Activated CD4-positive, alpha-beta T cell treated with anti-CD3 and anti-CD28 coated beads, Interleukin-2, amount 50 U/mL, for 16 hours (primary cell): ENCODE measurements at places on chromosomes 16 and 17.
A peak's percentile ranks its signal among the peaks of the same experiment; 100 is the strongest.

DNA sequence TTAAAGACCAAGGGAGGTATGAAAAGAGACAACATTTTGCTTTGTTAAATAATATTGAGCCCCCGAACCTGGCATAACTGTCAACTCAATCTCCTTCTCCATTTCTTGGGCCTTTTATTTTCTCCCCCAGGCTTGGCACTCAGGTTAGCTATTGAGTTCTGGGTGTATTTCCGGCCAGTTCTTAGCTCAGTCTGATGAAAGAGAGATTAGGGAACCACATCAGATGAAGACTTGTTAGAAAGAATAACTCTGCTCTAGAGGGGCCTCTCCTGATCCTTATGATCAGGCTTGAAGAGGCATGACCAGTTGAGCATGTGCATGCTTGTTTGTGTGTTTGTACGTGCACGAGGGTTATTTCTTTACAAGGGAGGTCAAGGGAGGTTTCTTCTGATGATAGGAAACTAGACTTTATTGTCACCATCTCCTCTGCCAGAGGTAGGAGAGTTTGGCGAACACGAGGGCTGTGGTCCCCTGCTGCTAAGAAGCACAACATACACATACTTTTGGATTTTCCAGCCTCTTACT lies 29.2 kb upstream of the HS3ST2 start:
- no peak for DNase-seq

DNA sequence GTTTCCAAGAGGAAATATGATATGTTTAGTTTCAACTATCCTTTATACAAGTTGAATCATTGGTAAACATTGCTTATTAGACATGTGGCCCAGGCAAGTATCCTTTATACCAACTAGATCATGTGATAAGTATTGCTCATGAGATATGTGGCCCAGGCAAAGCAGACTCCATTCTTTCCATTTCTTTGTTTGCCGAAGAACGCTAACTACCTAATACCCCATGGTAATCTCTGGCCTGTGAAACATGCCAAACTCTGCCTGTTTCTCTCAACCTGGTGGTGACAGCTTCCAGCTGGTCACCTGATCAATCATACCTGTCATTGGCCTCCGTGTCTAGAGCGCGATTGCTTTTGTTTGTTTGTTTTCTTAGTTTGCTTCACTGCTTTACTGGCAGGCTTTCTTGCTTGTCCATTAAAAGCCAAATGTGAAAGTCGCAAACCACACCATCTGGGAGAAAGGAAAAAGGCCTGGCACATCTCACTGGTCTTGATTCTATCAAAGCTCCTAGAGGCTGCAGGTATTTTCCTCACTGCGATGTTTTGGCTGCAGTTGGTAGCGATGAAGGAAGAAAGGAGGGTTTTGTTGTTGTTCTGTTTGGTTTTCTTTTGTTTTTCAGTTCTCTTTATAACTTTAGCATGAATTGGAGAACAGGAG lies 686.2 kb downstream of the KCNJ2 start:
- DNase-seq, result no peak

- DNase-seq, result no peak
Measured at GRCh38 chr17:411421-412120, 59.0 kb upstream of the RPH3AL start.

DNA sequence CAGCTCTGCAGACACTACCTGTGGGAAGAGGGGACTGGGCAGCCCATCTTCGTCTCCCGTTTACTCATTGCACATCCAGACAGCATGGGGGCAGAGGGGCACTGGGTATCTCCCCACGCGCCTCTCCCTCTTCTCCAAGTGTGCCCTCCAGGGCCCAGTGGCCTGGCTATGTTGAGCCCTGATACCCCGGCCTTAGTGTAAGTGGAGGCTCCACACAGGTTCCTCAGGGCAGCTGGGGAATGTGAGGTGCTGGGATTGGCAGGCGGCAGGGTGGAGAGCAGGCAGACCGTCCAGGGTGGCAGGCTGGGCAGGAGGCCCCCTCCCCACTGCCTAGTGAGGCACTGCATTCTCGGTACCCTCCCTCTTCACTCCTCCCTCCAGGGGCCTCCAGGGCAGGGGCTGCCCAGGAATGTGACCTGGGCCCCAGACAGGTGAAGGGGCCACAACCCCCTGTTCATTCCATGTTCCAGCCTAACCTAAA lies 13.2 kb upstream of the NAGLU start:
- DNase-seq, result no peak

- peak; percentile 68 for DNase-seq
Measured at GRCh38 chr16:20849589-20850390, 43.5 kb downstream of the REXO5 start.

GRCh38 chr17:51597345-51597744 lies 337.0 kb downstream of the UTP18 start:
- DNase-seq, result no peak

- no peak for DNase-seq
Measured at GRCh38 chr16:14497245-14498082, 132.6 kb downstream of the PARN start.

GRCh38 chr16:89561142-89561883 lies 831 bp downstream of the RPL13 start:
- no peak for DNase-seq

- DNase-seq, result no peak
Measured at GRCh38 chr17:76866203-76866602, 2.0 kb upstream of the MGAT5B start.

- DNase-seq, result no peak
Measured at GRCh38 chr16:75402159-75402820, 31.0 kb downstream of the CFDP1 start.

DNA sequence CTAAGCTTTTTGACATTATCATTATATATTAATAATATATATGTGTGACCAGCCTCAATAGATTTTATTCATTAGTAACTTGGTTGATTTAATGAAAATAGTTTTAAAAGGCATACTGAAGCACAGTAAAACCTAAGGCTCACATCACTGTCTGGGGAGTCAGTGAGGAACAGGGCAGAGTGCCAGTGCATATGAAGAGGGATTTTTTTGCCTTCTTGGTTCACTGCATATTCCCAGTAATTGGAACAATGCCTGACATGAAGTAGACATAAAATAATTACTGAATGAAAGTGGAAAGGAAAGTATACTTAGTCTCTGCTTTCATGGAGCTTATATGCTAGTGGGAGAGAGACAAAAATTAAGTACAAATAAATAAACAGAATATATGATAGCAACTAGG lies 81.1 kb downstream of the FTO start:
- DNase-seq, result no peak

DNA sequence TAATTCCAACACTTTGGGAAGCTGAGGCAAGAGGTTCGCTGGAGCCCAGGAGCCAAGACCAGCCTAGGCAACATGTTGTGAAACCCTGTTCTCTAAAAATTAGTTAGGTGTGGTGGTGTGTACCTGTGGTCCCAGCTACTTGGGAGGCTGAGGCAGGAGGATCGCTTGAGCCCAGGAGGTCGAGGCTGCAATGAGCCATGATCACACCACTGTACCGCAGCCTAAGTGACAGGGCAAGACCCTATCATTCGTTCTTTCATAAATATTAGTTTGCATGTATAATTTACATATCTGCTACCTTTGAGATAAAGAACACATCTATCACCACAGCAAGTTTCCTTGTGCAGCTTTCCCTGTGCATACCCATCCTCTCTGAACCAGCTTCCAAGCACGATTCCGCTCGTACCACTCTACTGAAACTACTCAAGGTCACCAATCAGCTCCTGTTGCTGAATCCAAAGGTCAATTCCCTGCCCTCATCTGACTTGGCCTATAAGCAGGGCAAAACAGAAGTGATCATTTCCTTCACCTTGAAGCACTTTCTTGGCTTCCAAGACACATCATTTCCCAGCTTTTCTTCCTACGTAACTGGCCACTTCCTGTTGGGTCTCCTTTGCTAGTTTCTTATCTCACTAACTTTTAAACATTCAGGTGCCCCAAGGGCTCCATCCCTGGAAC lies 49.1 kb downstream of the GRB2 start:
- no peak for DNase-seq

GRCh38 chr17:72426948-72427760 lies 306.3 kb downstream of the SOX9 start:
- DNase-seq, result no peak

GRCh38 chr16:72673118-72673517 lies 374.8 kb downstream of the ZFHX3 start:
- no peak for DNase-seq

DNA sequence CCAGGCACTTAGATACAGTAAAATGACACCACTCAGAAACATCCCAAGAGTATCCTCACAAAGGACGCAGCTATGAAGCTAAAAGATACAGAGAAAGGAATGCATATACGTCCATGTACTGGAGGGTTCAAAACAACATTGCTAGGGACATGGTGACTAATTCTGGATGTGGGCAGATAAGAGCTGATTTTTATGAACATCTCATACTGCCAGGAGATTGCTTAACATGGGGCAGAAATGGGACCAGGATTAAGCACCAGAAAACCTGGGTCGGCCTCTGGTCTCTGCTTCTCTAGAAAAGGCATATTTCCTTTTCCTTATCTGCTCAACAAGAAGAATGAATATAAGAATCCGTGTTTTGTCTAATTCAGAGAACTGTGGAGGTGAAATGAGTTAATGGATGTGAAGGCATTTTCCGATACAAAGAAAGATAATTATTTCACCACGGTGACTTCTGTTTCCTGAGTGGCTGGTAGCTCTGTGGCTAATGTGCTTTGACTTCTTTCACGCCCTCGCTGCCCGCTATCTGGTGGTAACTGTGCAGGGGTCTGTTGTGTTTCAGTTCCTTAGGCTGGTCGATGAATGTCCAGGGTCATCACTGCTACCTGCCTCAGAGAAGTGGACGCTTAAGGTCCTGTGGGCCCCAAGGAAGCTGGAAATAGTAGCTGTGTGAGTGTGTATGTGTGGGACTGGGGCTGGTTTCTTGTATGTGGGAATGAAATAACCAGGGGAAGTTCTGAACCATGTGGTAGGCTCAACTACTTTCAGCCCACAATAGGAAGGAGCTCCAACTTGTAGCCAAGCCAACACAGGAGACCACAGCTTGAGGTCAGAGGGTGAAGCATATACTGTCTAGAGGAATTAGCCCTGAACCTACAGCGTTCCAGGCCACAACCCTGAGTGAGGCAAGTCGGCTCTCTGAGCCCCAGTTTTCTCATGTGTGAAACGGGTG lies 15.8 kb upstream of the CCL5 start:
- DNase-seq, result peak; percentile 66

GRCh38 chr17:38703742-38704605 lies 1.1 kb upstream of the MLLT6 start:
- DNase-seq, result peak; percentile 94

- DNase-seq, result peak; percentile 42
Measured at GRCh38 chr17:54891176-54891821, 9.4 kb upstream of the TOM1L1 start.

DNA sequence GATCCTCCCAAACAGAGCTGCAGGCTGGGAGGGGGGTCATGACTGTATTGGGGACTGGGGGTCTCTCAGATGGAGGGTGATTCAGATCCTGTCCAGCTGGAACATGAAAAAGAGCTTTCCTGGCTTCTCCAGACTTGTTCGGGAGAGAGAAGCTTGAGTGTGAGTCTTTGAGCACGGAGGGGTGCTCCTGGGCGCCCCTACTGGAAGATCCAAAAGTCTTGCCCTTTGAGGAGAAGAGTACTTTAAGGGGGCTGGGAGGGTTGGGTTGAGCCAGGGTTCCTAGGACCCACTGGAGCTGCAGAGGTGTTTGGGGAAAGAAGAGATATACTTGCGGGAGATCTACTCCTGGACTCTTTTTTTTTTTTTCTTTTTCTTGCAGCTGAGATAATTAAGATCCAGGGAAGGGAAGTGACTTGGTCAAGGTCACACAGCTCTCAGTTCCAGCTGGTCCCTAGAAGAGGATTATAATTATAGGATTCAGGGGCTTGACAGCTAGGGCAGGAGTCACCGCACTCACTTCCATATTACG lies 8.4 kb downstream of the RARA start:
- peak; percentile 57 for DNase-seq

DNA sequence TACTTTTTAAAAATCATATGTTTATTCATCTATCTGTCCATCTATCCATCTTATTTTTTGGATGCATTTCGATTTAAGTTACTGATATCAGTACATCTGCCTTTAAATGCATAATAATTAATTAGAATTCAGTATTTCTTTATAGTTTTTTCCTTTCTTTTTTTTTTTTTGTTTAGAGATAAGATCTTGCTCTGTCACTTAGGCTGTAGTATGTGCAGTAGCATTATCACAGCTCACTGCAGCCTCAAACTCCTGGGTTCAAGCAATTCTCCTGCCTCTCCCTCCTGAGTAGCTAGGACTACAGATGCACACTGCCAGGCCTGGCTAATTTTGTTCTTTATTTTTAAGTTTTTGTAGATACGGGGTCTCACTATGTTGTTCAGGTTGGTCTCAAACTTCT lies 133.4 kb downstream of the SSH2 start:
- DNase-seq, result no peak

DNA sequence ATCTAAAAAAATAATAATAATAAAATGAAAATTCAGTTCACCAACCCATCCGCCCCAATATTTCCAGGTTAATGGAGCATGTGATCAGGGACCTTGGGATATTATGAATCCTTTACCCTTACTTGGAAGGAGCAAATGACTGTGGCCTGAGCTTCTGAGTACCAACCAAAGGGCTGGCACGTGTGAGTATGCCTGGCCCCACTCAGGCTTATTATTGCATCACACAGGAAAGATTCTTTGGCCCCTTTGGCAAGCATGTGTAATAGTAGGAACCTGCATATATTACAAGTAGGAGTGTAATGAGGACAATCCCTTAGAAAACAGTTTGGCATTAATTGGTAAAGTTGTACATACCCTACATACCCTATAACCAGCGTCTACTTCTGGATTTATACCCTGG lies 7.2 kb upstream of the C17orf78 start:
- DNase-seq, result no peak
